ENCODE measurements at places on chromosomes 3 and 15.

- no peak for DNase-seq
These were observed 228.9 kb upstream of the NR2E3 start for GRCh38 chr15:71581398-71581930.

GRCh38 chr3:8964436-8965370 is 1.4 kb upstream of the RAD18 start:
- no peak for DNase-seq

DNA sequence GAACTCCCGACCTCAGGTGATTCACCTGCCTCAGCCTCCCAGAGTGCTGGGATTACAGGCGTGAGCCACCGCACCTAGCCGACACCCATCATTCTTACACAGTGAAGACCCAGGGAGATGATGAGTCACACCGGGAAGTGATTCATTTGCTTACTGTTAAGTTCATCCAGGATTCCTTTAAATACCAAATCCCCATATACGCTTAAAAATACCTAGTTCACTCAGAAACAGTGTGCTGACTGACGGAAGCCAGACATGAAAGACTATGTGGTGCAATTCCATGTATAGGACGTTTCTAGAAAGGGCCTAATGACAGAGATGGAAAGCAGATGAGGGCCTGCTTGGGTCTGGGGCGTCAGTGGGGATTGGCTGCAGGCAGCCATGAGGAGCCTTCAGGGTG is 75.2 kb downstream of the APBA2 start:
- no peak for DNase-seq

- no peak for DNase-seq
These were observed 464.0 kb upstream of the CCDC54 start for GRCh38 chr3:106913111-106913698.

- DNase-seq: no peak
These were observed 41.2 kb downstream of the CCDC12 start for GRCh38 chr3:46935168-46935858.

Data from effector memory CD8-positive, alpha-beta T cell (primary cell).